CD4-positive, alpha-beta T cell treated with Interleukin-2 at 100 ng/mL for 4 hours (primary cell): ENCODE measurements at places on chromosomes 4 and X.

DNA sequence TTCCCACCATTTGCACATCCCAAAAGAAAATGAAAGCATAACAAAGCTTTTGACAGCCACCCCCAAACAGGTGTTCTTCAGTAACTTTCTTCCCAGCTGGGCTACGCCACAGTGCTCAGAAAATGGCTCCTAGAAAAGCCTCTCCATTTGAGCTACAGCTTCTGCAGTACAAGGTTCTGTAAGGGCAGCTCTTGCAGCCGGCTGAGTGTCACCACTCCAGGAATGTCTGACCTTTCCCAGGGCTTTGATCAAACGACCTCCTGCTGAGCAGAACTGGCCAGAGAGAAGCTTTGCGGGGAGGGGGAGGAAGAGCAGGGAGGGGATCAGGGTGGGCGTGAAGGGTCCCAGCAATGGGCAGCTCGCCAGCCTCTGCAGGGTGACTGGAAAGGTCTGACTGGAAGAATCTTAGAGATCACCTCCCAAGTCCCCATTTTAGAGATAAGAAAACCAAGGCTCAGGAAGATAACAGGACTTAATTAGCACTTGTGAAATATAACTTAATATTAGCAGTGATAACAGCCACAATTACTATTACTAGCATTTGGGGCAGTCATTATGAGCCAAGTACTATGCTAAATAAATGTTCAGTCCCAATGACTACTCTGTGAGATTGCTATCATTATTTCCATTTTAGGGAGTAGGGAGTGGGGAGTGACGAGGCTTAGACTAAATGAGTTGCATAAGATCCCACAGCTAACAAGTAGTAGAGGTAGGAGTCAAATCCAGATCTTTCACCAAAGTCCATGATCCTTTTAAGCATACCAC lies 51.1 kb downstream of the LEF1 start:
- DNase-seq = no peak

DNA sequence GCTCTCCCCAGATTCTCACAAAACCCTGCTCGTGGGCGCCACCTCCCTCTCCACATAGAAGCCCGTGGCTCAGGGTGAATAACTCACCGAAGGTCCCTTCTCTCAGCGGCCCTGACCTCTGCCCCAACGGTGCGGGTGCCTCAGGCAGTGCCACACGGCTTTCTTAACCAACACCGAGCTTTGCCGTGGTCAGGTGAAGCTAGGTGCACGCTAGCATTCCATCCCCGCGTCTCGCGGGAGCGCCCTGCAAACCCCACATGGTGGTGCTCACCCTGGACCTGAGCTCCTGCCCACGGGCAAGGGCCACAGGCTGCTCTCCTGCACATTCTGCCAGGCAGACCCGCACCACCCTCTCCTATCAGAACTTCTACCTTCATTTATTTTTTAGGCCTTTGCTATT lies 18.4 kb downstream of the LRPAP1 start:
- DNase-seq = no peak

DNA sequence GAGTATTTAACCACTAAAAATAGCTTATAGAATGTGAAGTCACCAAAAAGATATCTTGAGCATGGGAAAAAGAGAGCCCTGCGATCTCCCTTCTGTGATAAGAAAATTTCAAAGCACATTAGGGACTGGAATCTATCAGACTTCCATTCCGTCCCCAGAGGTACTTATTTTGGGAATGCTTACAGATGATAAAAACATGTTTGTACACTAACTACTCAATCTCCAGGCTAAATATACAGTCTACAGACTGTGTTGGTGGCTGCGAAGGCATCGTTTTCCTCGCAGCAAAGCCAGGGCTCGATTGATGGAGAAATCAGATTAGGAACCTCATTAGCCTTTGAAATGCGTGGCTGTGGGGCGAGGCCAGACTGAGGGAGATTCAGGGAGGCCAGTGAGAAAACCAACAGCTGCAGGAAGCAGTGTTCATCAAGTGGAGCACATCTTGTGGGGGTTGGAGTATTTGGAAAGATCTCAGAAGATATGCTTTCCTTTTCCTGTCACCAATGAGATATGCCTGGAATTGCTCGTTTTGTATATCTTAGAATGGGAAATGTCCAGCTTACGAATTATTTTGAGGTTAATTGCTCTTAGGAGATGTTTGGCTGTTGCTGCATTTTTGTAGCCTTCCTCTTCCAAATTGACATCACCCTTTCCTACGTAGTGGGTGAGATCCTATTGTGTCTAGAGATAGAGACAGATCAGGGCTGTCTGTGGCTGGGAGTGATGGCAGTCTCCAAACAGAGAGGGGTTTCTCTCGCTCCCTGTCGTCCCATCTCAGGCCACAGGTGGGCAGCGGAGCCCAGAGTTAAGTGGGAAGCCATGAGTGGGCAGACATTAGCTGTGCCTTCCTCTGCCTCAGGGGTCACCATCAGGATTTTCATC lies 224.9 kb upstream of the FAT1 start:
- no peak for DNase-seq

GRCh38 chrX:31128855-31129254 lies 57.0 kb upstream of the FTHL17 start:
- no peak for DNase-seq

DNA sequence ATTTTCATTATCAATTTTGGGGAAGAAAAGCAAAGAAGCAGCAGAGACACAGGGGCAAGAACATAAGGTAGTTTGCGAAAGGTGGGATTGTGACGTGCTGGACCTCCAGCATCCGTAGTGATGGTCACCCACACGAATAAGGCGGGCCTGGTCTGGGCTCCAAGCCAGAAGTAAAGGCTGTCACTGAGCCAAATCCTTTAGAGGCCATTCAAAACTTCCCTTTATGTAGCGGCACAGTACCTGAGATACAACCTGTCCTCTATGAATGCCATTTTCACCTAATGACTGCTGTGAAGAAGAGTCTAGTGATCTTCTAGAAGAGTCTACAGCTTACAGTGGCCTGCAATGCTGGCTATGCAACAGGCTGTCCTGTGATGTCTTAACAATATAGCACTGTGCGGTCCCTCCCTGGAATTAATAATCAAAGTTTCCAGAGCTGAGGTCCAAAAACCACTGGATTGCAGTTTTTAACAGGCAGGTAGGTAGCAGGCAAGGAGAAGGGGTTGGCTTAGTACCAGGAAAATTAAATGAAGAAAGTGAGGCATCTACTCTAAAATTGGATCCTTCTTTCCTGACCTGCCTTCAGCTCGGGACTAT lies 56.2 kb downstream of the TRIML1 start:
- no peak for DNase-seq

- no peak for DNase-seq
These were observed 154.7 kb downstream of the BEND2 start for GRCh38 chrX:18065956-18066355.

DNA sequence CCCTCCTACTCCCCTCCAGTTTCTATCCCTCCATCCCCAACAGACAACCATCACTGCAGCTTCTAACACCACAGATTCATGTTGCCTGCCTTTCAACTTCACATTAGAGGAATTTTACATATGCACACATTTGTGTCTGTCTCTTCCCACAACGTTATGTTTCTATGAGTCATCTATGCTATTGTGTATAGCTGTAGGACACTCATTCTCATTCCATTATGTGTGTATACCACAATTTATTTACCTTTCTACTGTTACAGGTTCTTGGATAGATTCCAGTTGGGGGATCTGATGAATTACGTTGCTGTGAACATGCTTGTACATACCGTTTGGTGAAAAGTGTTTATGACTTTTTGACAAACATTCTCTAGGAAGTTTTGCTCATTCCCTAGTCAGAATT lies 58.8 kb upstream of the TRPC3 start:
- no peak for DNase-seq

GRCh38 chr4:7938266-7938608 lies 1.4 kb downstream of the AFAP1 start:
- no peak for DNase-seq

DNA sequence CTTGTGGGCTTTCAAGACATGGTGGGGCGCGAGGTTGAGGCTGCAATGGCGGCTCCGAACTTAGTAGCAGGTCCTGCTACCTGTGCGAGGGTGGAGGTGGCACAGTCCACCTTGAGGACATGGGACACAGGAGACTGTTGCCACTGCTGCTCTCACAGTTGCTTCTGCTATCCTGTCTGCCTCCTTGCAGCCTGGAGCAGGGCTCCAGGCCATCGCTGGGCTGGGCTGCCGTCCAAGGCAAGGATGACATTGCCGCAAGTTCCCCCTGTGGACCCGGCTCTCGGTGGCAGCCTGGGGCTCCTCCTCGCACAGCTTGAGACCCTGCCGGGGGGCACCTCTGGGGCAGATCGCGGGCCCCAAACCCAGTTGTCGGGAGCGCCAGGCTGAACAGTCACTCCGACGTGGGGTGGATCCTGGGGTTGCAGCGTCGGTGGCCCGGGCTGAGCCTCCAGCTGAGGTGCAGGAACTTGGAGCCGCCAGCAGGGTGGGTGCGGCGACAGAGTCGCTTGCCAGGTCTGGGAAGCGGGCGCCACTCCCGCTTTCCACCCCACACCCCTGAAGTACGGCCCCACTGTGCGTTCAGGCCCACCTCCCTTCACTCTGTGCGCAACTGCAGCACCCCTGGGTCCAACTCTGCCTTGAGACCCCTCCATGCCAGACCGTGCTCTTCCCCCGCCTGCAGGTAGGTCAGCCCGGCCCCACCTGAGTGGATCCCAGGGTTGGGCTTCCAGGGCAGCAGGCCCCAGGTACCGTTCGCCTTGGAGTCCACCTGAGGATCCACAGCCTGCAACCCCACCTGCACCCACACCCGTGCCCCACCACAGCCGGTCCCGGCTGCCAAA lies 192.7 kb upstream of the NUDT6 start:
- DNase-seq = no peak

DNA sequence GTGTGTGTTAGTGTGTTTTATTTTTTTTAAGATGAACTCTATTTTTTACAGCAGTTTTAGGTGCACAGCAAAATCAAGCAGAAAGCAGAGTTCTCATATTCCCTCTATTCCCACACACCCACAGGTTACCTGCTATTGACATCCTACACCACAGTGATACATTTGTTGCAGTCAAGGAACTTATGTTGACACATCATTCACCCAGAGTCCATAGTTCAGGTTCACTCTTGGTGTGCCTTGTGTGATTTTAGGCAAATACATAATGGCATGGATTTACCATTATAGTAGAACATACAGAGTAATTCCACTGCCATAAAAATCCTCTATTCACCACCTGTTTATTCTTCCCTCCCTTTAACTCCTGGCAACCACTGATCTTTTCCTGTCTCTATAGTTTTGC lies 28.7 kb downstream of the DIAPH2 start:
- DNase-seq = no peak

- DNase-seq = no peak
These were observed 14.8 kb downstream of the ADGRA3 start for GRCh38 chr4:22500831-22501714.

DNA sequence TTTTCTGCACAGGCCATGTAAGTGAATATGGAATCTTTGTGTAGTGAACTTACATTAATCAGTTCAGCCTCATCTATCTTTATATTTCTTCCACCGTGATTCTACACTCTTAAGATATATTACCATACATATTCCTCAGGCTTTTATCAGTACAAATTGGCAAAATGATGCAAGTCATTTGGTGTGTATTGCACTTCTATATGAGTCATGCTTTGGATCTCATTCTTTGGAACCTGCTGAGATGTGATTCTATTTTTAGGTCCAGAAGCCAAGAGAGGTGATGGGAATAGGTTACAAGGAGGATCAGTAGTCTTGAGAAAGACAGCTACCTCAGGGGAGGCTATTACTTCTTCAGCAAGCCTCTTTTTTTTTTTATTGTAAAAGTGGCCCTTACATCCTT lies 204.4 kb downstream of the ZNF330 start:
- no peak for DNase-seq

- DNase-seq = peak; percentile 0
These were observed 86.5 kb downstream of the MAGED4 start for GRCh38 chrX:52271206-52271605.

DNA sequence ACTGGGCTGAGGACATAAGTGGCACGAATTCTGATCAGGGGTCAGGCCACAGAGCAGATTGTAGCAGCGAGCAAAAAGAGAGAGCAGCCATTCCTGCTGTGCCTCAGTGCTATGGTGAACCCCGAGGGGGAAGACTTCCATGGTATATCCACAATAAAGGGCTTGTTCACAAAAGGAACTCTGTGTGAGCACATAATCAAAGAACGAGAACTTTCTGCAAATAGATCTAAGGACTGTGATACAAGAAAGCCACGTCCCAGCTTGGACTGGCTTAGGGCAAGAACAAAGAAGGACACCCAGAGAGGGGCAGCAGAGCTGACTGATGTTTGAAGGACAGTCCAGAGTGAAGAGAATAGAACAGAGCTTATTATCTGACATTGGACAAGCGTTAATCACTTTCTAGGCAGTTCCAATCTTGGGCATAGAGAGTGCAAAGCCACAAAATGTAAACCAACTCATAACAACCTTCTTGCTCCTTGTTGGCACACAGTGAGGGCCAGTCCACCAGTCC lies 24.0 kb downstream of the PPEF2 start:
- DNase-seq = no peak

DNA sequence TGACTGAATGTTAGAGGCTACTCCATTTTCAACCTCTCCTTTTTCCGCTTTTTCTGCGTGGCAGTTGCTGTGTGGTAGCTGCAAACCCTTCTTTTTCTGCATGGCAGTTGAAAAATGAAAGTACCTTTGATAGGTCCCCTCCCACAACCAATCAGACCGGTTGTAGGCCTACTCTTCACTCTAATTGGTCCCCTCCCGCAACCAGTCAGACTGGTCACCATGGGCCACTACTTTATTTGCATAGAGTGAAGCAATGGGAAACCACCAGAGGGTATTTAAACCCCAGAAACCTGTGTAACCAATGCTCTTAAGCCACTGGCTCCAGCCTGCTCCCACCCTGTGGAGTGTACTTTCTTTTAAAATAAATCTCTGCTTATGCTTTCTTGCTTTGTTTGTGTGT lies 877.8 kb downstream of the FAM133A start:
- DNase-seq = no peak

- DNase-seq = no peak
These were observed 66.8 kb downstream of the GAB1 start for GRCh38 chr4:143403553-143403820.

- no peak for DNase-seq
These were observed 35.1 kb downstream of the PSAPL1 start for GRCh38 chr4:7399440-7400234.

- no peak for DNase-seq
These were observed 220.7 kb downstream of the CAMK2D start for GRCh38 chr4:113540859-113541258.

GRCh38 chr4:147768113-147768512 lies 36.2 kb downstream of the ARHGAP10 start:
- DNase-seq = no peak

DNA sequence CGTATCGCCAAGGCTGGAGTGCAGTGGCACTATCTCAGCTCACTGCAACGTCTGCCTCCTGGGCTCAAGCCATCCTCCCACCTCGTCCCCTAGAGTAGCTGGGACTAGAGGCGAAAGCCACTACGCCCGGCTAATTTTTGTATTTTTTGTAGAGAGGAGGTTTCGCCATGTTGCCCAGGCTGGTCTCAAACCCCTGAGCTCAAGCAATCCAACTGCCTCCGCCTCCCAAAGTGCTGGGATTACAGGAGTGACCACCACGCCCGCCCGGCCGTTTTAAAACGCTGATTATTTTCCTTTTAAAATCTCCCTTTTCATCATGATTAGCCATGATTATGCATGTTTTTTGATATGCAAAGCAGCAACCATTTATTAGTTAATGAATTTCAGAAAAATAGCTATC lies 2.2 kb downstream of the N4BP2 start:
- no peak for DNase-seq

GRCh38 chrX:9605484-9605883 lies 140.6 kb downstream of the TBL1X start:
- no peak for DNase-seq
